ENCODE measurements at places on chromosomes 2 and 18.

GRCh38 chr2:200839513-200839912 lies 24.9 kb downstream of the CLK1 start:
- DNase-seq: no peak

DNA sequence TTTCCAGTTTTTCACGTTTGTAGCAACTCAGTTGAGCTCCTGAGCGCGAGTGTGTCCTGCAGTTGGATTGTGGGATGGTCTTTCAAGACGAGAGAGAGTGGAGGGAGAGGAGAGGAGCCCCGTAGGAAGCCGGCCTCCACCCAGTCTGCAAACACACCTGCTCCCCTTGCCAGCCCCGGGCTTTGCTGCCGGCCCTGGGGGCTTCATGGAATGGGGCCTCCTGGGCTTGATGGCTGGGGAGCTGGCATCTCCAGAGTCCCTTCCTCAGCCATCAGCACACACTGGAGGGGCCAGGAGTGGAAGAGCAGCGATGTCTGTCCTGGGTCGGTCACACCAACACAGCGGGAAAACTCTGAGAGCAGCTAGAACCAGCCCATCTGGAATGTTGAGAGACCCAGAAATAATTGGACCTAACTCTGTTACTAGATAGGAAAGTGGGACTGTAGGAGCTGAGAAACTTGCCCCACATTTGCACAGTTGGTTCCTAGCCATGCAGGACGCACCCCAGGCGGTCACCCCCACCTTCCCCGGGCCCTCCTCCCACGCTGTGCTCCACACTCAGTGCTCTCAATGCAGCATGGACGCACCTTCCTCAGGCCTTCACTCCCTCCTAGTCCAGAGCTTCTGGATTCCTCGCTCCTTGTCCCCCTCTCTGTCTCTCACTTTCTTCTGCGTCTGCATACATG lies 69.6 kb downstream of the PTGR3 start:
- no peak for DNase-seq

GRCh38 chr2:161425728-161426454 lies 9.8 kb downstream of the TBR1 start:
- no peak for DNase-seq

GRCh38 chr2:175612280-175612679 lies 389.8 kb downstream of the LNPK start:
- no peak for DNase-seq

DNA sequence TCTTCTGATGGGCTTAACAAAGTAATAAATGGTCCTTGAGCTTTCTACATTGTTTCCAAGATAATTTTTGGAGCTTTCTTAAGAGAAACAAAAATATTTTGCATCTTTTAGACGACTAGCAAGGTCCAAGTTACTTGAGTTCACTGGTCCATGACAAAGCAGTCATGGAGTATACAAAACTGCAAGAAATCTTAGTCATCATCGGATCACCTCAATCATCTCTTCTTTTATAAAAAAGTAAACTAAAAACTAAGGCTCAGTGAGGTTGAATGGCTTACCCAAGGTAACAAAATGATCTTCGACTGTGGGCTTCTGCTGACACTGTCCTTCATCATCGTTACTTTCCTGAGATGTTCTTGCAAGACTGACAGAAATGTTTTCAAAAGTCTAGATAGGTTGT lies 11.9 kb downstream of the FIGN start:
- DNase-seq: no peak

- DNase-seq: no peak
Measured at GRCh38 chr2:236974752-236975151, 110.9 kb upstream of the COPS8 start.

DNA sequence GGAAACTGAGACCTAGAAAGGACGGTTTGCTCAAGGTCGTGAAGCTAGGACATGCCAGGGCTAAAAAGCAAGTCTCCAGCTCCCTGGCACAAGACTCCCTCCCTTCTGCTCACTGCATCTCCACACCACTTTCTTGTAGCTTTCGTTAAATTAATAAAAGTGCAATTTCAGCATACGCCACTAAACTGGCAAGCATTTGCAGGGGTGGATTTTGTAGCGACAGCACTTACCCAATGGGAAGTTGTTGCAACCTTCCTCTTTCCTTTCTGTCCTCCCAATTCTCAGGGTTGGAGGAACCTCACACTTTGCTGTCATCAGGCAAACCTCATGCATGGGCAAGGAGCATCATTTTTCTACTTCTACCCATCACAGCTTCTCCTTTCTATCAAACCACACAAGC lies 7.4 kb upstream of the RHOB start:
- no peak for DNase-seq

DNA sequence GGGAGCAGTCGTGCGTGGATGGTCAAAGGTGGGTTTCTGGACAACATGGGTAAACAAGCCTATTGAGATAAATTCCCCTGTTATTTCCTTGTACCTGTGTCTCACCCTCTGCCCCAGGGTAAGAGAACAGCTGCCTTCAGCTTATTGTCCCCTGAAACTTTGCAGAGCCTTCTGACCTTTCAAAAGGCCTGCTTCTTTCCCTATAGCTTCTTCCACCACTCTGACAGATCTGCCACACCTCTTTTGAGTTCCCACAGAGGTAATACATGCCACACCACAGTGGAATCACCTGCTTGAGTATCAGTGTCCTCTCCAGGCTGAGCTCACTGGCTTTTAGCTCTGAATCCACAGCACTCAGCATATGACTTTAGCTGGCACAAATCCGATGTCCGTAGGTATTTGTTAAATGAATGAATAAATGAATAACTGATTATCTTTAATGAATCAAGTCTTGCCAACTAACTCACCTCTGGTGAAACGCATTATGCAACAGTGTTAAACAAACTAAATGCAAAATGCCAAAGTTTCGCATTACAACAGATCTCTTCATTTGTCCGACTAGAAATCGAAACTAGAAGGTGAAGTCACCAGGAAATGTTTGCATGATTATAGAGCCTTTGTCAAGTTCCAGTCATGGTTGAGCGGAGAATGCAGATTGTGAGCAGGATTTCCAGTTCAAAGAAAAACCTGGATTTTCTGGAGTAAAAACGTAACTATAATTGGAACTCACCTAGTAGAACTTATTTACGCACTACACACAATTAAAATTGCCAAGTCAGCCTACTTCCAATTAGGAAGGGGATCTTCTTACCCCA lies 16.4 kb downstream of the DYNAP start:
- no peak for DNase-seq

DNA sequence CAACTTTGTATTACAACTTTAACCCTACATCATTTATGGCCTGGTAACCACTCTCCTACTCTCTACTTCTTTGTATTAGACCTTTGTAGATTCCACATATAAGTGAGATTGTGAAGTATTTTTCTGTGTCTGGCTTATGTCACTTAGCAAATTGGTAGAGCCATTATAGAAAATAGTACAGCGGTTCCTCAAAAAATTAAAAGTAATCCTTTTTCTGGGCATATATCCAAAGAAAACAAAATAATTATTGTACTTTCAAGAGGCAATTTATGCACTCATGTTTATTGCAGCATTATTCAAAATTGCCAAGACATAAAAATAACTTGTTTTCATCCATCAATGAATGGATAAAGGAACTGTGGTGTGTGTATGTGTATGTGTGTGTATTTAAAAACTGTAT lies 537.5 kb upstream of the FSIP2 start:
- DNase-seq: no peak

GRCh38 chr2:42909966-42910365 lies 117.6 kb upstream of the HAAO start:
- DNase-seq: no peak

DNA sequence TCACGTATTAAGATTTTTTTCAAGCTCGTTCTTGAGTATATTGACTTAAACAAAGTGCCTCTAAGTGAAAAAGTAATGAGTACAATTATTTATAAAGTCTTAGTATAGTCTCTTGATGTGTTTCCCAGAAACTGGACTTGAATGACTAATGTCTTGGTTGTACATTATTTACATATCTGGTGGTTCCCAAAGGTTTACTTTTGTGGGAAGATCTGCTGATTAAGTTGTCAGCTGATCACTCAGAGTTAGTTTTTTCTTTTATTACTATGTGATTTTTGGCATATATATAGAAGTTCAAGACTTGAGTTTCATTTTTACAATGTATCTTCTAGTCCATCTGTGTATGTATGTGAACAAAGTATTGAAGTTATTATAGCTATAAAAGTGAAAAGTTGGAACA lies 29.5 kb downstream of the RNF144A start:
- DNase-seq: no peak

DNA sequence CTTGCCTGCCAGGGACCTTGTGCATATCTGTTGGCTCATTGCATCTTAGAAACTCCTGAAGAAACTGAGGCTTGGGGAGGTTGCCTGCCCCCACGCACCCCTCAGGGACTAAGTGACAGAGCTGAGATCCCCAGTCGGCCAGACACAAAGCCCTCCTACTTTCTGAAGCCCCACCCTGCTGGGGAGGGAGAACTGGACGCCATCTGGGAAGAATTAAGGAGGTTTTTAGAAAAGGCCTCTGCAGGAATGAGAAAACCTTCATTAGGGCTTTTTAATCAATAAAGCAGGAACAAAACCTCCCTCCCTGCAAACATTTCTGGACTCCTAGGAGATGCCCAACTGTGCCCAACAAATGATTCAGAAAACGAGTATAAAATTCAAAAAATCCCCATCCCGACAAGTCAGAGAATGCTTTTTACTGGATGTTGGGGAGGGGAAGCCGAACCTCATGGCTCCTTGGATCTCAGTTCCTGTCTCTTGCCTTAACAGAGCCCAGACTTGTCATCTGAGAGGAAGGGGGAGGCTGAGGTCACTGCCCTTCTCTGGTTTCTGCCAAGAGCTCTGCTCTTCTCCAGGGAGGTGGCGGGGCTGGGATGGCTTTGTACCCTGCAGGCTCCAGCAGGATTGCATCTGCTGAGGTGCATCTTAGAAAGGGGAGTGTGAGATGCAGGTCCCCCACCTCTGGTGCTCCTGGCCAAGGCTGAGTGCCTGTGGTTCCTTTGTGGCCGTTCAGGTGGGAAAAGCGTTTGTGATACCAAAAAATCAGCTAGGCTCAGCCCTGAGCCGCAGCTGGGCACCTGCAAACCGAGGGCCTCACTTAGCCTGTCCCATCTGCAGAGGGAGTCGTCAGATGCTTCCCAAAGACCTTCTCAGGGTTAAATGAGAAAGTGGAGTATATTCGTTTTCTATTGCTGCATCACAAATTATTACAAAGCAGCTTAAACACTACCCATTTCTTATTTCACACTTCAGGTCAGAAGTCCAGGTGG lies 142.4 kb downstream of the ZFP36L2 start:
- no peak for DNase-seq

- DNase-seq: no peak
Measured at GRCh38 chr2:11811036-11811654, 64.7 kb downstream of the LPIN1 start.

DNA sequence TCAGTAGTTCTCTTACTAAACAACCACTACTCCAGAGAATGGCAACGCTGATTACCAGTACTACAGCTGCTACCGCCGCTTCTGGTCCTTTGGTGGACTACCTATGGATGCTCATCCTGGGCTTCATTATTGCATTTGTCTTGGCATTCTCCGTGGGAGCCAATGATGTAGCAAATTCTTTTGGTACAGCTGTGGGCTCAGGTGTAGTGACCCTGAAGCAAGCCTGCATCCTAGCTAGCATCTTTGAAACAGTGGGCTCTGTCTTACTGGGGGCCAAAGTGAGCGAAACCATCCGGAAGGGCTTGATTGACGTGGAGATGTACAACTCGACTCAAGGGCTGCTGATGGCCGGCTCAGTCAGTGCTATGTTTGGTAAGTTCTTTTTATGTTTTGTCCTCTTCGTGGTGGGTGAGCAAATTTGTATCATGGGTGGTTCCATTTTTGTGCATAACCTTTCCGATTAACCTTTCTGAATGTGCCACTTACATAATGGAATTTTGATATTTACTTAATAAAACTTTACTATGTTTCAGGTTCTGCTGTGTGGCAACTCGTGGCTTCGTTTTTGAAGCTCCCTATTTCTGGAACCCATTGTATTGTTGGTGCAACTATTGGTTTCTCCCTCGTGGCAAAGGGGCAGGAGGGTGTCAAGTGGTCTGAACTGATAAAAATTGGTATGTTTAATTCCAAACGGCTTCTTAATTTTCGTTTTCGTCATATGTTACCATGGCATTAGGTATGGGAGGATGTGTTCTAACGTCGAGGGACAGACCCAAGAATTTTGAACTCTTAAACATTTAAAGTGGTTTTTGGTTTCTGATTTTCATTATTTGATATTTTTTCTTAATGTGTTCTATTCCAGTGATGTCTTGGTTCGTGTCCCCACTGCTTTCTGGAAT lies 1.3 kb downstream of the SLC20A1 start:
- DNase-seq: no peak

DNA sequence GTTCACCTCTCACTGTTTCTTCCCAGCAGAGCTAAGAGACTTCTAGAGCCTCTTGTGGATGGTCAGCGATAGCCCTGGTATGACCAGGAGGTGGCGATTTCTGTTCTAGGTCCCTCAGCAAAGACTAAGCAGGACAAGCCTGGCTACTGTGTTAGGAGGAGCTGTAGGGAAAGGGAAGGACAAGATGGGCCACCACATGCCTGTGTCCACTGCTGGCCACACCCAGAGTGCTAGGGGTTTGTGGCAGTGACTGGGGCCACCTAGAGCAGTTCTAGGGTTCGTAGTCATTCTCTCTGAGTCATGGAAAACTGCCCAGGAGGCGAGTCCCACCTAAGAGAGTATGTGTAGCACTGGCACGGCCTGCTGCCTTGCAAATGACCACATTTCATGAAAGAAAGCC lies 179.4 kb downstream of the ALPK2 start:
- no peak for DNase-seq

DNA sequence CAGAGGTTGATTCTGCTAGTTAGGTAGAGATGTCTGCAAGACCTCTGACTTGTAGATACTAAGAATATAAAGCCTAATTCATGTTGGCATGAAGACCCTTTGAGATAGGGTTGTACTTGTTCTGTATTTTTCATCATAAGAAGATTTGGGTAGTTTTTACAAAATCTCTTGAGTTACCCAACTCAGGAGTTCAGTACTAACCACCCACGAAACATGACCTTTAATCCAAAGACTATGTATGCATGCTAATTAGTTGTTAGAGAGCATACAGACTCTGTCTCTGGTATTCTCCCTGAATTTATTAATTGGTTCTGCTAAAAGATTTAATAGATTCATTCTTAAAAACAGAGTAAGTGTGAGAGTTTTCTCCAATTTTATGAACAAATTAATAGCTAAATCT lies 16.9 kb downstream of the PECR start:
- DNase-seq: no peak

All from cortex of kidney (tissue), 1 donor.